ENCODE measurements at places on chromosomes 7 and 10.
A peak's percentile ranks its signal among the peaks of the same experiment; 100 is the strongest.

DNA sequence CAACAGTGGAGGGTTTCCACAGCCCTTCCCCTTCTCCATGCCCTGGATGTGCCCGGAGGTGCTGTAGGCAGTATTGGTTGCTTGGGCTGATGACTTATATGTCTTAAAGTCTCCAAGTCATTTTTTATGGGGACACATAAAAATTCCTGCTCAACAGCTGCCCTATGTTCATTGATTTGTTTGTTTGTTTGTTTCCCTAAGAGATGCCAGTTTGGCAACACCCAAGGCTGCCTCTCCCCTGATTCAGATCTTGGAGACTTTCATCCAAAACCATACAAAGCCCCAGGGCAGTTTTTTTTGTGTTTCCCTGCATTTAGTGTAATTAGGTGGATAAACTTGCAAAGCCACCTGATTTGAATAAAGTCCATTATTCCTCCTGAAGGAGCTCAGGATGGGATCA is 115.3 kb downstream of the PLPP4 start:
- no peak for DNase-seq

GRCh38 chr7:78002021-78002420 is 203.4 kb downstream of the PHTF2 start:
- no peak for DNase-seq

GRCh38 chr10:122642726-122643605 is 56.7 kb downstream of the C10orf120 start:
- no peak for DNase-seq

DNA sequence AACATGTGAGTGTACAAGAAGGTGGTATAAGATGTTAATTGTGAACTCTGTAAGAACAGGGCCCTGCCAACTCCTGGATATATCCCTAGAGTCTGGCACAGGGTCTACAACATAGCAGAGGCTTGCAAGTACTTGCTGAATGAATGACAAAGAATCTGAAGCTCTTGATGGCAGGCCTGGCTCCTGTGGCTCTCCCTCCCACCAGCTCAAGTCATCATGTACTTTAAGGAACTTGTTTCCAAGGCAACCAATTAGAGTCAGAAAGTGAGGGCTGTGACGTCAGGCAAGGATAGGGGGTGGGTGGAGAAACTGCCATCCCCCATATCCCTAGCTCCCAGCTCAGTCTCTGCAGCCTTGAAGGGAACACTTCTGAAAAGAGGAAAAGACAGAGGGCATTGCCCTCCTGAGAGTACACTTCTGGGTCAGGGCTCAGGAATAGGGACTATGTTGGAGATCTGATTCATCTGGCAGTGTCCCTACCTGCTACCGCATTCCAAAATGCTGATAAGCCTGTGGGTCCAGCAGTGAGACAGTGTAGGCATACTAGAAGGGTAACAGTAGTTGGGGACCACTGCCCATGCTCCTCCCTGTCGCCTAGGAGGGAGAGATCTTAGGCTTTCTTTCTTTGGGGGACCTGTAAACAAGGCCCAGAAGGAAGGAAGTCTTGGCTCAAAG is 34.6 kb upstream of the BTRC start:
- DNase-seq = no peak

DNA sequence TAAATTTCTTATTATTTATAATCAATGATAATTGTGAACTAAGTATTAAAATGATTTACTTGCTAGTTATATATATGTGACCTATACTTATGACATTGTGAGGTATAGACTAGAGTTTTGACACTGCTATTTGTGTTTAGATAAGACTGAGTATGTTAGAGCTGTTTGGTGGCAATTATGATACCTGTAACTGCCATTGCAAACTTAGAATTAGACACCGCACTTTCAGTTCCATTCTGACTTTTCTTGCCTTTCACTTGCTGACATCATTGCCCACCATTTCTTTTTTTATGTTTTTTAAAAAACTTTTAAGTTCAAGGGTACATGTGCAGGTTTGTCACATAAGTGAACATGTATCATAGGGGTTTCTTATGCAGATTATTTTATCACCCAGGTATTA is 214.5 kb downstream of the MBL2 start:
- no peak for DNase-seq

DNA sequence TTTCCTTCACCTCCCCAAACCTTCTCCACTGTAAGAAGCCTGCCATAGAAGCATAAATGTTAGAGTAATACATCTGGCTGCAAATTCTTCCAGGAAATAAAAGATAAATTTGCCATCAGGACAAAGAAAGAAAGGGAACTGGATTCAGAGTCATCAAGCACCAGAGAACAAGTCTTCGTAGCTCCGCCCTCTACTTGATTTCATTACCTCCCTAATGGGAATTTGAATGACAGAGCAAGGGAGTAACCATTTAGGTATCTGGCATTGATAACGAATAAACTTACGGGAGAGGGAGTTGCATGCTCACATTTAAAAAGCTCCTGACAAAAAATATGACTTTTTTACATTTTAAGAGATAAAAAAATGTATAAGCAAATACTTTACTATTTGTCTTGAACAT is 263.4 kb downstream of the NEBL start:
- no peak for DNase-seq

DNA sequence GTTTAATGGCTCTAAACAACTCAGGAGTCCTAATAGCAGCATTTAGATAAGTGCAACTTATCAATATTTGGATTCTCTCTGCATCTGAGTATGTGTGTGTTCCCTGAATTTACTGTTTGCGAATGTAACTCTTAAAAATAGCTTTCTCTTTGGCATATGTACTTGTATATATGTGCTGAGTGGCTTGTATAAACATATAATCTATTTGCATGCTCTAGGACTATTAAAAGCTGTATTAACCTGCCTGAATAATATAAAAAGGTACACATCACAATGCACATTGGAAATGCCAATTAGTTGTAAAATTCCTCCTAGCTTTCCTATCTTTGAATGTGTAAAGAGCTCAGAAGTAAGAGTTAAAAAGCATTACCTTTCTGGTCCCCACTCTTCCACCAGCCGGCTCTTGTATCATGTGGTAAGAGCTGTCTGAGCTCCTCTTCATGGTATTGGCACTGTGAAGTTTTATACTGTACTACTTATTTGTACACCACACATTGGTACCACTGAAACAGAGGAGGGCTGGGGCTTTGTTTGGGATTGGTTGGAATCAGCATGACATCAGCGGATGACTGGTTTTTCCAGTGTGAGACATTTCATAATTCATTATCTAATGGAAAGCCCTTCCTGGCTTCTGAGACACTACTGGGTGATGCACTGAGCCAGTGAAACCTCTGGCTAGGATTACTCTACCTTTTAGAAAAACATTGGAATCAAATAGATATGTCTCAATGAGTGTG is at the start of gene INHBA:
Gene INHBA (minus strand): TSS at position 456 of the 737 bp plus-strand sequence. CDS start 2,716 bp downstream, outside the sequence.
- no peak for DNase-seq

DNA sequence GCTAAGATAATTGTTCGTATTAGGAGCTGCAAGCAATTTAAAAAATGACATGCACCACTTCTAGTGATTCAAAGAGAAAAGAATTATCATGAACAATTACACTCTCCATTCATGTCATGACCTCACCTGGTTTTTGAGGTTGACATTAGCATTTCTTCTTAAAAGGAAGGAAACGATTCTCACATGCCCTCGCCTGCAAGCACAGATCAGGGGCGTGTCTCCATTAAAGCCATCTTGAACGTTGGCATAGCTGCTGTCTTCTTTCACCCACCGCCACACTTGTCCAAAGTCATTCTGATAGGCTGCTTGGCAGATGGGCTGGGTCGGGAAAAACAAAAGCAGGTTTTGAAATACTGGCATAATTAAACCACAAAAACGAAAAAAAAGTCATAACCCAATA is 19.9 kb downstream of the ANKRD22 start:
- DNase-seq = no peak

GRCh38 chr10:49005270-49005669 is 65.6 kb upstream of the LRRC18 start:
- DNase-seq = no peak

- no peak for DNase-seq
Measured at GRCh38 chr10:13703997-13704536, 117.3 kb downstream of the PRPF18 start.

DNA sequence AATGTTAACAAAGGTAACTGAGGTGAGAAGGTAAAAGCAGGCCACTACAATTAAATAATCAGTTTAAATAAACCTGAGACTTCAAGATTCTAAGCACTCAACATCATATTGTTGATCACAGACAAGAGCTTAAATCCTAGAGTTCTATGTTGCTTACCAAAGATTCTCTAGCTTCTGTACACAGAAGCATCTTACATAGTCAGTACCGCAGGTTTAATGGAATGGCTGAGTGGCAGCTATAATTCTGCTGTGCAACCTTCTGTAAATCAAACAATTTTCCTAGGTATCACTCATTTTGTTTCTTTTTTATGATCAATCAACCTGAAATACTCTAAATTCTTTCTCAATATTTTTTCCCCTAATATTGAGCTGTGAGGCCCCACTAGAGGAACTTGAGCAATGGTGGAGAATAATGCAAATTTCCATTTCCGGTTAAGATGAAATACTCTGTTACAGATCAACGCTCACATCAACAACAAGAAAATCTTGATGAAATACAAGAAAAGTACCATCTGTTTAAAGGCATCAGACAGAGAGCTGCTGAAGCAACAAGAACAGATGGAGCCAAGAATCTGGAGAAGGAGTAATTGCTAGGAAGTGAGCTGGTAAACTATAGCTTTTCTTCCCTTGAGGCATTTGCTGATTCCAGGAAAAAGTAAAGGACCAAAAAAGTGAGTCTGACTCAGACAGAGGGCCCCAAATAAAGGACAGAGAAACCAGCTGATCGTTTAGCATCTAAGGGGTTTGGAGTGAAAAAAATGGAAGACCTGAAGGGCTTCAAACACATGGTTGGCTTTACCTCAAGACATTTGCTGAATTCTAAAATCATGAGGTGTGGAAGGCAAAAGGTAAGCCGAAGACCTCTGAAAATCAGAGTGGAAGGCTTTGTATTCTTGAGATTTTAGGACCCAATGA is 22.6 kb downstream of the PNPLA8 start:
- DNase-seq = peak; percentile 10

DNA sequence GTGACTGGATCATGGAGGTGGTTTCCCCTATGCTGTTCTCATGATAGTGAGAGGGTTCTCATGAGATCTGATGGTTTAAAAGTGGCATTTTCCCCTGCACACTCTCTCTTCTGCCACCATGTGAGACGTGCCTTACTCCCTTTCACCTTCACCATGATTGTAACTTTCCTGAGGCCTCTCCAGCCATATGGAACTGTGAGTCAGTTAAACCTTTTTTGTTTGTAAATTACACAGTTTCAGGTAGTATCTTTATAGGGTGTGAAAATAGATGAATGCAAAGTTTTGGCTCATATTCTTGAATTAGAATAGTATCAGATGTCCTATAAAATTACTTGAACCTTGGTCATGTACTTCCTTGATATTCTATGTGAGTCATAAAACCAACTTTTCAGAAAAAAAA is 252.1 kb upstream of the TMEM229A start:
- no peak for DNase-seq

DNA sequence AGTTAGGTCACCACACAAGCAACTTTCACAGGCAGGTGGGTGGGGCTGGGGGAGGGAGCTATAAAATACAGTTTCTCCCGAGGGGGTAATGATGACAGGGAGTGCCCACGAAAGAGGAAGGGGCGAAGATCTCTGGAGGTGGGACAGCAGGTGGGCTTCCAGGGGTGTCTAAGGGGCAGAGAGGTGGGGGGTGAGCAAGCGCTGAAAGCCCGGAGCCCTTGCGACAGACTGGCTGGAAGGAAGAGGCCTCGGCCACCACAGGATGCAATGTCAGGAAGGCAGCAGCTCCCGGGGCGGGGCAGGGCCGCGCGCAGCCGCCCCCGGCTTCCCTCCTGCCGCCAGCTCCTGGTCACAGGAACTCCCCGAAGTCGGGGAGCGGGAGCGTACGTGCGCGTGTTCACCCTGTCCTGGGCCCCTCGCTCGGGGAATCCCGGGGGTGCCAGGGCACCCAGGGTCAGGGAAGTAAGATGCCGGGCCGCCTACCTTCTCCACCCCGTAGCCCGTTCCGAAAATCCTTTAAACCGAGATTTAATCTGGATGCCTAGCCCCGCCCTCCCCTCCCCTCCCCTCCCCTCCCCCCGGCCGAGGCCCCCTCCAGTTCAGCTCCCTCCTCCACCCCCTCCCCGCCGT is 105.2 kb upstream of the PPIF start:
- DNase-seq = no peak

DNA sequence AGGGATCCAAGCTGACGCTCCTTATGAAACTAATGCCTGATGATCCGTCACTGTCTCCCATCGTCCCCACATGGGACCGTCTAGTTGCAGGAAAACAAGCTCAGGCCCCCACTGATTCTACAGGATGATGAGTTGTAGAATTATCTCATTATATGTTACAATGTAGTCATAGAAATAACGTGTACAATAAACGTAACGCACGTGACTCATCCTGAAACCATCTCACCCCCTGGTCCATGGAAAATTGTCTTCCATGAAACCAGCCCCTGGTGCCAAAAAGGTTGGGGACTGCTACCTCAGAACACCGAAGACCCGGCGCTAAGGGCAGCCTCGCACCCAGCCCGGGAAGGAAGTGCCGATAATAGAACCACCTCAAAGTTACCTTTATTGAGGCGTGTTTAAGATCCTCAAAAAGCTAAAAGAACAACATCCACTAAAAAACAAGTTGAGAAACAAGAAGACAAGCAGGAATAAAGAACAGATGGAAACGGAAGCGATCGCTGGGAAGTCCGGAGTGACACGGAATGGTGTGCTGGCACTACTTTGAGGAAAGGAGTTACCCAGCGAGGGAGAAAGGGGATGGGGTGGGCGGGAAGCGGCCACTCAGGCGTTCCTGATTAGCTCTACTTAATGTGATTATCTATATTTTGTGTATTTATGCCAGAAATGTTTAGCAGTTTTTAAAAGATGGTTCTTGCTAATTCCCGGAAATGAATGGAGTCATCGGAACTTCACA is 50.1 kb upstream of the PRKAR1B start:
- no peak for DNase-seq

DNA sequence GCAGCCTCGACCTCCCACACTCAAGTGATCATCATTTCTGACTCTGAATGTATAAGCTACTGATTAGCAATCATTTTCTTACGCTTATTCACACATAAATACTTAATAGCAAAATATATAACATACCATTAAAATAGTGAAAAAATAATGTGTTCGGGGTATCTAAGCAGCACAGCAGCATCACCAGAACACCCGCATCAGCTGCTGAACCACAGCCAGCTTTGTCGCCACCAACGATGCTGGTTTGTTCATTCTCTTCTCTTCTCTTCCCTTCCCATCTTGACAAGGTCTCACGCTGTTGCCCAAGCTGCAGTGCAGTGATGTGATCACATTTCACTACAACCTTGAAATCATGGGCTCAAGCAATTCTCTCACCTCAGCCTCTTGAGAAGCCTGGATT is 425.1 kb upstream of the LRGUK start:
- no peak for DNase-seq

DNA sequence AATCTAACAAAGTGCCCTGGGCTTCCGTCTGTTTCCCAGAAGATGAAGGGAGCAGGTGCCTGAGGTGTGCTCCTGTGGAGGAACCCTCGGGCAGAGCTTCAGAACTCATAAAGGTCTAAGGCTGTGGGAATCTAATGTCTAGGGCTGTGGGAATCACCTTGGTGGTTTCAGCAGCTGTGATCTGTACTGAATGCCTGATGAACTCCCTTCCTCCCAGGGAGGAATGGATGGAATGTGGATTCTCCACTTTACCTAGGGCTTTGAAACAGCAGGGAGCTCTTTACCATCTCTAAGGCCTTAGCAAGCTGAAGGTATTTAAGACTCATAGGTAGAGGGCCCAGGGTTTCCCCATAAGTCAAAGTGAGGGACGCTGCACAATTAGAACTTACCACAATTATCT is 36.0 kb upstream of the SEMA3E start:
- no peak for DNase-seq

- DNase-seq = peak; percentile 13
Measured at GRCh38 chr7:107441581-107442422, 28.1 kb upstream of the GPR22 start.
